ENCODE measurements at places on chromosomes 2 and 18. TPM values are rescaled to one million over a fixed set of nuclear protein-coding genes. Genes with fewer than 3 reads are reported as not detected.

- no peak for DNase-seq
Observed at GRCh38 chr2:157737656-157738055, 109.0 kb upstream of the ACVR1C start.

Gene CCDC150
- total RNA-seq = 43.0 TPM

Gene AGBL5
- 55.6 TPM for total RNA-seq

Gene ADAM23
- 24.3 TPM for total RNA-seq

GRCh38 chr2:1731447-1731962, 12.8 kb downstream of the PXDN start:
- DNase-seq = peak; percentile 7

DNA sequence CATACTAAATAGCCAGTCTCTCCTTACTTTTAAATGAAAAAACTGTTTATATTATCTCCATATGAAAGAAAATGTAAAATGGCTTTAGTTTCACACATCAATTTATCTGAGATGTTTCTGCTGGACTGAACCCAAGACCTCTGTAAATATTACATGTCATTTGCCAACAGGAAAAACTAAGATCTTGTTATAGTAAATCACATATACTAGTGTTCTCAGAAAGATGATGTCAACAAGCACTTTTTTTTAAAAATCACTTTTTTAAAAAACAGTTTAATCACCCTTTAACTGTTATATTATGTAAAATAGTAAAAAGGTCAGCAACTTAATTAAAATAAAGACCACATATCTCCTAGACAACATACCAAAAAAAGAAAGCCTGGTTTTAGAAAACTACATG, 46.3 kb downstream of the PTPN2 start:
- DNase-seq = no peak

Gene LGALSL
- total RNA-seq = 26.5 TPM

Gene GRB14
- total RNA-seq = 14.9 TPM

Gene STK25
- 222 TPM for total RNA-seq

DNA sequence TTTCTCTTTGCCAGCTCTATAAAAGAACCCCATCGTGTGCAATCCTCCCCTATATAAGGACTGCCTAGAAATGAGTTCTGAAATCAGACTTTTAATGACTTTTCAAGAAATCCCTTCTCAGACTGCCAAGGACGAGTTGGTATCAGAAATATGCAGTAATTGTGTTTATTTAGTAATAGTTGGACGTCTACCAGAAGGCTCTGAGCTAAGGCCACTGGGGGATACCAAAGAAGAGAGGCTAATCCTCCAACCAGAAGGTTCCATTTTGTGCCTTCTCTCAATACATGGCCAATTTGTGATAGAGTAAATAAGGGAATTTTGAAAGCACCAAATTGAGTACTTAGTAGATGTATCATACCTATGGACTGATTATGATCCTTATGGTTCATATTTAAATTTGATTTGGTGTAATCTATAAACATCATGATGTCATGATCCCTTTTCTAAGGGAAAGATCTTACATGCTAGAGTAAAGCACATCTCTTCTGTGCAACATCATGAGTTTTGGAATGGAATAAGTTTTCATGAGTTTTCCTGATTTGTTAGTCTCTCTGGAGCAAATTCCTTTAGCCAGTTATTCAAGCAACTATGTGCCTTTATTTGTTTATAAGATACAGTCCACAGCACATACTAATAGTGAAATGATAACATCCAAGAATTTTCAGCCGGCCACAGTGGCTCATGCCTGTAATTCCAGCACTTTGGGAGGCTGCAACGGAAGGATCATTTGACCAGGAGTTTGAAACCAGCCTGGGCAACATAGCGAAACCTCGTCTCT, 82.2 kb upstream of the LTBP1 start:
- DNase-seq = no peak

Gene TSPYL6
- not detected for total RNA-seq

GRCh38 chr2:162127422-162127821, 24.6 kb downstream of the GCG start:
- no peak for DNase-seq

GRCh38 chr2:96551605-96552314, 15.2 kb downstream of the ARID5A start:
- no peak for DNase-seq

- DNase-seq = no peak
Observed at GRCh38 chr2:118632921-118633320, 214.5 kb downstream of the EN1 start.

GRCh38 chr2:9815076-9815475, 28.2 kb upstream of the TAF1B start:
- no peak for DNase-seq

- DNase-seq = peak; percentile 15
Observed at GRCh38 chr2:73746015-73746876, 9.1 kb upstream of the TPRKB start.

- no peak for DNase-seq
Observed at GRCh38 chr2:75707901-75708300, 2.8 kb downstream of the GCFC2 start.

Gene EGR4
- total RNA-seq = 0.09 TPM

Gene WNT10A
- not detected for total RNA-seq

Gene C1GALT1C1L
- total RNA-seq = 0.46 TPM

Measured in WTC11 (cell line).